Inflammatory macrophage treated with lipopolysaccharide for 1 hour (primary cell): ENCODE measurements at places on chromosomes 16 and 17.

- DNase-seq: no peak
Observed at GRCh38 chr17:27222515-27222914, 71.4 kb upstream of the WSB1 start.

- DNase-seq: no peak
Observed at GRCh38 chr16:9610727-9611126, 519.3 kb downstream of the HAPSTR1 start.

GRCh38 chr16:73113336-73113735, 65.4 kb upstream of the ZFHX3 start:
- peak; percentile 99 for DNase-seq

GRCh38 chr17:78281249-78281845, 49.9 kb downstream of the TMEM235 start:
- no peak for DNase-seq

- DNase-seq: no peak
Observed at GRCh38 chr17:48004983-48005382, 32.6 kb downstream of the COPZ2 start.

DNA sequence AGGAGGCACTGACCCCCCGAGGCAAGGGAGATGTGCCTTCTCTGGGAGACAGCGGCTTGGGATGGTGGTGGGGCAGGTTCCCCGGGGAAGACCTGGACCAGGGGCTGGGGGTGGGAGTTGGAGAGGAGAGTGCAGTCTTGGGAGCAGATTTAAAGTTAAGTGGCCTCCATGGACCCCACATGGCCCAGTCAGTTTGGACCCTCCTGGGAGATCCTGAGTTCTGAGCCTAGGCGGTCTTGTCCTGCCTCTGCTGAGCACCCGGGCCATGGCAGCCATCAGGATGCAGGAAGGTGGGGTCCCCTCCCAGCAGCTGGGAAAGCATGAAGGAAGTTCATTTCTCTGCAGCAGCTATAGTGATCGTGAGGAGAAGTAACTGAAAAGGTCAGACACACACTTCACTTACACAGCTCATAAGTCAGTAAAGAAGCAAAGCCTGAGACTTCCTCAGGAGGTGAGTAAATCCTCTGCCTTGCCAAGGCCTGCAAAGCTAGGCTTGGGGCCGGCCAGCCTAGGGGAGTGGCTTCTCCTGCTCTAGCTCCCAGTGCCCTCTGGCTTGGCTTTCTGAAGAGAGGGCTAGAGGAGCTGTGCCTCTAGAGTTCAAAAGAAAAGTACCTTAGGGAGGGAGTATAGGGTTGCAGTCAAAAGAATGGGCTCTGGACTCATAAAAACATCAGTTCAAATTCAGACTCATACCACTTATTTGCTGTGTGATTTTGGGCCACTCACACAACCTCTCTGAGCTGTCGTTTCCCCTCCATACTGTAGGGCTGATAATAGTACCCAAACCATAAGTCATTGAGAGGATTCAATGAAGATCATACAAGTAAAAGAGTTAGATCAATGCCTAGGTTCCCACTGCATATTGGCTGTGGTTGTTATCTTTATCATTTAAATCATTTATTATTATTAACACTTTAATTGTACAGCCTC, 31.0 kb upstream of the C16orf78 start:
- DNase-seq: no peak

DNA sequence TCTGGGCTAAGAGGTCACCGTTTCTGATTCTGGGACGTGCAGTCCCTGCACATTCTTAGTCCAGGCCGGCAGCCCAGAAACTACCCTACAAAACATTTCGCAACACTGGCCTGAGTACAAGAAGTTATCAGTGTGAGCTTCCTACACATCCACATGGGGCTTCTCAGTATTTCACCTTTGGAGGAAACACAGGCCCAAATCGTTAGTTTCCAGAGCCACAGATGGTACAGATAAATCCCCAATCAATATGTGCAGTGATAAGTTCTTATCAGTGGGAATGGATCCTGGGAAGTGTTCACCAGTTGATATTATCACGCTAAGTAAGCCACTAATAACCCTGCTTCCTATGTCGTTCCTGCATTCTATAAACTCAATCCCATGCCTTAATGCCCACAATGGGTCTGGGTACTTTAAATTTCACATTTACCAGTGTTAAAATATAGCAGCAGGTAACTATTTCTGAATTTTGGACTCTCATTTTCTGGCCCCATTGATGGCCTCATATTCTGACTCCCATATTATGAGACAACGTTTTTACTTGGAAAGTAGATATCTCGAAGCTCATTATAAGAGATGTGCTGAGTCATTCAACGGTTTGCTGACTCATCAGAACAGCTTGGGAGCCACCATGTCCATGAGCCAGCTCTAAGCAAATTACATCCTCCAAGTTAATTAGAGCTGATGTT, 370.2 kb upstream of the MAF start:
- DNase-seq: no peak

- no peak for DNase-seq
Observed at GRCh38 chr17:11991461-11991860, 5.8 kb downstream of the ZNF18 start.

GRCh38 chr17:42402117-42402516, 13.9 kb upstream of the STAT3 start:
- no peak for DNase-seq

DNA sequence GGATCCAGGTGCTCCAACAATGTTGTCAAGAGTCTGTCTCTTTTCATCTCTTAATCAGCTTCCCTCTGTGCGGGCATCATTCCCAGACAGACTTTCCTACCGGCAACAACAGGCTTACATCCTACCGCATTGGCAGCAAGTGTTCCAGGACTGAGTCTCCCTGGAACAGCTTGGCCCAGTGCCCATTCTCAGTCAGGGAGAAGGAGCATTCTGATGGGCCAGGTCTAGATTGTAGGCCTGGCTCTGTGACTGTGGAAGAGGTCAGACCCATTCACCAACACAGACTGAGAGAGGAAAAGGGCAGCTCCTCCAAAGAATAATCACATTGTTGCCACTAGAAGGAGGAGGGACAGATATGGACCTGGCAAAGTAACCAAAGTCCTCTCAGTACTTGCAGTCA, 68.1 kb upstream of the TMEM132E start:
- DNase-seq: no peak

GRCh38 chr17:12680407-12680897, 14.8 kb downstream of the MYOCD start:
- DNase-seq: no peak

DNA sequence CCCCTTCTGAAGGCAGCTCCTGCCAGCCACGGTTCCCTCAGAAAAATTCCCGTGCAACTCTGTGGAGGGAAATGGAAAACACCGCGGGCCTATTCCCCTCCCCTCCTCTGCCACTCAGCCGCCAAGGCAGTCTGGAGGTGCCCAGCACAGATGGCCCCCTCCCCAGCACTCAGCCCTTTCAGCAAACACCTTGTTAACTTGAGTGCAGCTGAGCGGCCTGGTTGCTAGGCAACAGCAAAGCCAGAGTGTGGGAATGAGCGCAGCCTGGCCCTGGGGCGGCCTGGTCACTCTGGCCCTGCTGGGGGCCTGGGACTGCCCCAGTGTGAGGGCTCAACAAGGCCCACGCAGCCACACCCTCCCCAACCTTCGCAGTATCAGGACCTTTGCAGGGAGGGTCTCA, 32.8 kb downstream of the CACNA1G start:
- no peak for DNase-seq

DNA sequence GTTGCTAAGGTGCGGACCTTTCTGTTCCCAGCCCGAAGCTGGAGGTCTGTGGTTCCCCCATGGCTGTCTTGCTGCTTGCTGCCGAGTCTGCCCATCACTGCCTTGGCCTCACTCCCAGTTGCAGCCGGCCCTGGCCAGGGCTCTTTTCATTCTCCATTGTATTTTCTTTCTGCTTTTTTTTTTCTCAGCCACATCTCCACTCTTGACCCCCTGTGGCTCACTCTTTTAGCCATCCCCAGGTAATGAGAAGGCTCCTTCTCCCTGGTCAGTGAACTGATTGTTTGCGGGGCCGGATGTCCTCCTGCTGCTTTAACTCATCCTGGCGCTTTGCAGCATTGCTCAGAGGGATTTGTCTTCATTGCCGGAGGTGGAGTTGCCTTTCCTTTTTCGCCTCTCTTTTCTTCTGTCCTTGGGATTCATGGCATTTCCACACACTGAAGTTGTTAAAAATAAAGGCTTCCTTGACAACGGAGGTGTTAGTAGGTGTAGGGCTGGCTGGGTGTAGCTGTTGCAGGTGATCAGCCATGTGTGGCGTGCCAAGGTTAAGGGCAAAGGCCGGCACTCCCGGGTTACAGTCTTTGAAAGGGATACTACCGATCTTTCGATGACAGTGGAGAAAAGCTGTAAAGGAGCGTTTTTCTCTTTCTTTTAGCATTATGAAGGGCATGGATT, 34.1 kb downstream of the MAP2K6 start:
- DNase-seq: no peak

DNA sequence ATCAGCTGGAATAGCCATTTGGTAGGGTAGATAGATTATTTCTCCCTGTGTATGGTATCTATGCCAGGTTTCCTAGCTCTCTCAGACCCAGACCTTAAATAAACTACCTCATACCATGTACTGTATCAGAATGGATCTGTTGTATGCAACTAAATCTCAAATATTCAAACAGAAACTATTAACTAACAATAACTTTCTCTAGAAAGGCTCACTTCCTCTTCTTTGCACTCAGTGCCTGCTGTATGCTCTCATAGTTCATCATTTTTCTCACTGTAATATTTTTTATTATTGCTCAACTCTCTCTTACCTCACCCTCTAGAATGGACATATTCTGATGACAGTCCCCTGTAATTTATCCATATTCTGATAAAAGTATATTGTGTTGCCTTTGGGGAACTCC, 182.4 kb downstream of the TOX3 start:
- DNase-seq: peak; percentile 3

- no peak for DNase-seq
Observed at GRCh38 chr17:39026980-39027451, 59.8 kb upstream of the FBXO47 start.

DNA sequence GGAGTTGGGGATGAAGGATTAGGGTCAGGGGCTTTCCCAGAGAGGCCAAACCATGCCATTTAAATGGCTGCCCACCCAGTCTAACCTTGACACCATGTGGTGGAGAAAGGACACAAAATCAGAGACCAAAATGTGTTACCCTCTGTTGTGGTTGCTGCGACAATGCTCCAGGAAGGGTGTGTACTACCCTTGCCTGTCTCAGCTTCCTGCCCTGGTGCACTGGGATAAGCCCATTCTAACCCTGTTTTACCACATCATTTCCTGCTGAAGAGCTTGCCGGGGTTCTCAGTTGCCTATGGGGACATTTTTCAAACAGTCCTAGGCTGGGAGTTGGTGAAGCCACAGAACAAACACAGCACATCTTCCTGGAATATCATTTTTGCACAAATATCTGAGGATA, 4.9 kb downstream of the OR4D1 start:
- DNase-seq: no peak

GRCh38 chr16:48269011-48269410, 21.7 kb upstream of the ABCC11 start:
- DNase-seq: no peak

DNA sequence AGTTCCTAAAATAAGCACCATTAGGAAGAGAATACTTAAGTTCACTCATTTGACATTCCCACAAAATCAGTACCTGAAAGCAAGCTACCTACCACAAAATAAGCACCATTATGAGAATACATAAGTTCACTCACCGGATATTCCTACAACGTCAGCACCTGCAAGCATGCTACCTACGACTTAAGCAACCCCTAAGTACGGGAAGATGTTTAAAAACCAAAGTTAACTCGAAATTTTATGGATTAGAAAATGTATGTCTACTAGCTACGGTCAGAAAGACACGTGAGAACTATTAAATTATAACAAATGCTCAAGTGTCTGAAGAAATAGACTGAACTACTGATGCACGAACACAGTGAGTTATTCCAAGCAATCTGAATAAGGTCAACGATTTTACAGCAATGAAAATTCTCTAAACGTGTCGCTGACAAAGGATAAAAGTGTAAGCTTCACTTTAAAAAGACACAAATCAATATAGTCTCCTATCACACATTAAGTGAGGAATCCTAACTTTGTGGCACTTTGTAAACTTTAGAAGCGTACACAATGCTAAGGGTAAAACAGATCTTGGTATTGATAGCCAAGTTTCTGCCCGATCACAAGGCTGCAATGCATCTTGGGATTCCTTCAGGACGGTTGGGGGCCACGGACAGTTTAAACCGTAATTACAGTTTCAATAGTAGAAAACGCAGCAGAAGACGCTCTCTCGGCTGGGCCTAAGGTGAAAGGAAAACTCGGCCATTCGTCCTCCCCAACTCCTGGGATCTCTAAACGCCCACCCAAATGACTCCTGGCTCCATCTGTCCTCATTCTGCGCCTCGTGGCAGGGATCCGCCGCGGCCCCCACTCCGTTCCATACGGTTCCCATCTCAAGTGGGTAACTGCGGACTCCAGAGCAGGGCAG, 1.3 kb downstream of the GSPT1 start:
- peak; percentile 25 for DNase-seq

DNA sequence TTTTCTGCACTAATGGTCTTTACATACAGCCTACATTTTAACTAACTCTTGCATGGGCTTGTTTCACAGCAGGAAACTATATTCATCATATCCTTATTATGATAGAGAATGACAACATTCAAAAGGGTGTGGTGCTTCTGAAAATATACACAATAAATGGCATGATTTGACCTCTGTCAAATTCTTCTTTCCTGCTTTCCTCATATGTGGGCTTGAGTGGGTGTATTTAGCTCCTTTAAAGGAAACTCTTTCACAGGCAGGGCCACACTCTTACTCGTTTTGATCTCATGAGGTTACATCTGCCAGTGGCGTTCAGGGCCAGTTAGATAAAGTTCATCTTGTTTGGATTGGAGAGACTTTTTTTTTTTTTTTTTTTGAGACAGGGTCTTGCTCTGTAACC, 6.1 kb downstream of the SLC35G3 start:
- peak; percentile 91 for DNase-seq

DNA sequence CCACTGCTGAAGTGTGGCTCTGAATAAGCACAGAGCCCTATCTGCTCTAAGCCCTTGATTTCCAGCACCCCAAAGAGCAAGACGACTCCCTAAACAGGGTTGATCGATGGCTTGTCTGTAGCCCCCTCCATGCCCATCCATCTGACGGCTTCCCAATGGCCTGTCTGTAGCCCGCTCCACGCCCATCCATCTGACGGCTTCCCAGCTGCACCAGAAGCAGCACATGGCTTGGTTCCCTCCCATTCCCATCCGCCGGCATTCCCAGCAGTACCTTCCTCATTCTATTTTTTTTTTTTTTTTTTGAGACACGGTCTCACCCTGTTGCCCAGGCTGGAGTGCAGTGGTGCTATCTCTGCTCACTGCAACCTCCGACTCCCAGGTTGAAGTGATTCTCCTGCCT, 64.5 kb downstream of the RBFOX3 start:
- DNase-seq: no peak

- peak; percentile 15 for DNase-seq
Observed at GRCh38 chr17:18039535-18040260, 490 bp downstream of the GID4 start.

- DNase-seq: no peak
Observed at GRCh38 chr16:8537691-8538342, 52.5 kb downstream of the TMEM114 start.

- no peak for DNase-seq
Observed at GRCh38 chr16:13645601-13646245, 274.2 kb upstream of the ERCC4 start.

- no peak for DNase-seq
Observed at GRCh38 chr16:67151431-67152097, 766 bp upstream of the B3GNT9 start.
